ENCODE measurements at places on chromosomes 6 and 20.

DNA sequence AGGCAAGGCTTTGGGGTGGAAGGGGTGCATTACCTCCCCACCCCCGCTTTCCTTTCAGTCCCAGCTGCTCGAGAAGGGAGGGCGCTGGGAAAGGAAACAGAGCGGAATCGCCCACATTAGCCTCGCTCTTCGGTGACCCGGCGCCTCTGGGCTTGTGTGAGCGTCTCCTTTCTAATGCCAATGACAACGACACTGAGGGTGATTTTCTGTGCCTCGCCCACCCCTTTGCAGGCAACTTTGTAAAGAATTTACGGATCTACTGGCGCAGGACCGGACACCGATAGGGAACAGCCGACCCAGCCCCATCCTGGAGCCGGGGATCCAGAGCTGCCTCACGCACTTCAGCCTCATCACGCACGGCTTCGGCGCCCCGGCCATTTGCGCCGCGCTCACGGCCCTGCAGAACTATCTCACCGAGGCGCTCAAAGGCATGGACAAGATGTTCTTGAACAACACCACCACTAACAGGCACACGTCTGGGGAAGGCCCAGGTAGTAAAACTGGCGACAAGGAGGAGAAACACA lies 24.3 kb downstream of the TFAP2B start:
- DNase-seq: no peak

- DNase-seq: no peak
Measured at GRCh38 chr6:156825475-156825874, 48.3 kb downstream of the ARID1B start.

GRCh38 chr20:37311710-37312355 lies 22.4 kb downstream of the MANBAL start:
- peak; percentile 16 for DNase-seq

DNA sequence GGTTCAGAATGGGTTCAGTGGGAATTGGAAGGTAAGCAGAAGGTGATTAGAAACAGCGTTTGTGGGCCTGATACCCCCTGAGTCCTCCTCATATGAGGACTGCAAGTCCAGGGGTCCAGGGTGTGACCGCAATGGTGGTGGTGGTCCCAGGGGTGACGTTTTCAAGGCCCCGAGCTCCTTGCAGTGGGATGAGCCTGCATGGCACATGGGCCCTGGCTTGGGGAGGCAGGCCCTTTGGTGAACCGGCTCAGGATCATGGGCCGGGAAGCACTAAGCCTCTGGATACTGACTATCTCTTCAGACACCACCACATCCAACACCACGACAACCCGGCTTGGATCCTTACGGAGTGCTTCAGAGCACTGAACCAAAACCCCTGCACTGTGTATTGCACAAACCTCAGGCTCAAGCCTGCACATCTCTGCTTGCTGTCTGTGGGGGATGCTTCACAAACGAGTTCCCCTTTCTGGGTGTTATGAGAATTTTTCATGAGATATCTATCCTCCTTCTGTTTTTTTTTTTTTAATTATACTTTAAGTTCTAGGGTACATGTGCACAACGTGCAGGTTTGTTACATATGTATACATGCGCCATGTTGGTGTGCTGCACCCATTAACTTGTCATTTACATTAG lies 67.9 kb downstream of the STK35 start:
- DNase-seq: no peak

DNA sequence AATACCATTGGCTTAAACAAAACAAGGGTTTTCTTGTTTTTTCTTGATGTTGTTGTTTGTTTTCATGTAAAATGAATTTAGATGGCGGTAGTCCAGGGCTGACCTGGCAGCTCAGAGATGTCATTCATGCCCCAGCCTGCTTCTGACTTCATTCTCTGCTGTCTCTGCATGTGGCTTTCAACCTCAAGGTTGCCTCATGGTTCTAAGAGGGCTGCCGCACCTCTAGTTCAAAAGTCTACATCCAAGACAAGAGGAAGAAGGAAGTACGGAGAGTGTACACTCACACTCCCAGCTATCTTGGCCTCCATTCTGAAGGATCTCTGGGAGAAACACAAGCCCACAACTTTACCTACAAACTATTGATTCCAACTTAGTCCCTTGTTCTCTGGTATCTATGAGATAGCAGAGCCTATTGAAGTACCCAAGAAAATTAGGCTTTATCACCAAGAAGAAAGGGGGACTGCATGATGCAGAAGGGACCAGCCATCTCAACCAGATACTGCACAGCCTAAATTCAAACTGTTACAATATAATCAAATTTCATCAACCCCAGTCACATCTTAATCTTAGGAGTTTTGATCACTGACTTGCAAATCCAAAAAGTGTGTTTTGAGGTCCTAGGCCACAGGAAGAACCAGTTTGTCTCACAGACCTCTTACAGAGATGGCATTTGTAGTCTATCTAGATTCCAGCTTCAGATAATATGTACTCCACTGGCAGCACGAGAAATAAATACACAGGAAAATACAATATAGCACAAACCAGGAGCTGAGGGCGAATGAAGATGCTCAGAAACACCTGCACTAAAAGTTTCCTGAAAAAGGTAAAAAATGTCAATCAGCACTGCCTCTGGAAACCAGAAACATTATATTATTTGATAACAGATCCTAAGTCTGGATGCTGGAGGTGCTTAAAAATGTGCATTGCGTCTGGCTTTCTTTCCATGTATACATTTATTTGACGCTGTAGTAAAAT lies 866 bp upstream of the BTN3A3 start:
- no peak for DNase-seq

DNA sequence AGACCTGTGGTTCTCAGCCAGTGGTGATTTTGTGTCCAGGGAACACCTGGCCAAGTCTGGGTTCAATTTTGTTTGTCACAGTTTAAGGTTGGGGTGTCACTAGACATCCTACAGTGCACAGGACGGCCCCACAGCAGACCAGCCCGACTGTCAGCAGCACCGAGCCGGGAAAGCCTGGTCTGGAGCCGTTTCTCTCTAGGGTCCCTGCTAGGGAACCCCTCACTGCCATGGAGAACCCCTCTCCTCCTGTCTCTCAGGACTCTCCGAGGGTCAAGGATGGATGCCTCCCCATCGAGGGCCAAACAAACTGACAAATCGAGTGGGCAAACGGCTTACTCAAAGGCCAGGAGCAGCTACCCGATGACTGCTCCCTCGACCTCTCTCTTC lies 15.8 kb upstream of the STX16 start:
- no peak for DNase-seq

- peak; percentile 94 for DNase-seq
Measured at GRCh38 chr6:56642366-56643261, at the start of gene DST. Gene DST (minus strand): TSS chr6:56642889.

All from fibroblast of skin of abdomen (primary cell).